Muscle of back (tissue), 13 donors: ENCODE measurements at places on chromosomes 5 and 9. TPM values are rescaled to one million over a fixed set of nuclear protein-coding genes. Genes with fewer than 3 reads are reported as not detected.

BSPRY gene
- 0.94 TPM for polyA plus RNA-seq

SLC46A2 gene
- not detected for polyA plus RNA-seq

JADE2 gene
- 1.3 TPM for polyA plus RNA-seq

LRRC19 gene
- not detected for polyA plus RNA-seq

TPD52L3 gene
- not detected for polyA plus RNA-seq

DNA sequence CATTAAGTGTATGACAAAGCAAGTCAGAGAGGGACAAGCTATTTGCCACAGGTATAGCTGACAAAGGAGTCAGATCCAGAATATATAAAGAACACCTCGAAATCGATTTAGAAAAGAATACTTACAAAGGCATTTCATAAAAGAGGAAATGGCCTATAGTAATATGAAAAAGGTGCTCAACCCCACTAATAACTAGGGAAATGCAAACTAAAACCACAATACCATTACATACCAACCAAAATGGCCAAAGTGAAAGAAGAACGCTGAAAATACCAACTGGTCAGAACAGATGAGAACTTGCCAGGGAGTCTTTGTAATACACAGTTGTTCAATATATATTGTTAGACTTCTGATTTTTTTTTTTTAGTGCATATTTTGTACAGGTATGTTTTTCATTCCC is 152.9 kb downstream of the CDC42SE2 start:
- no peak for DNase-seq

DNA sequence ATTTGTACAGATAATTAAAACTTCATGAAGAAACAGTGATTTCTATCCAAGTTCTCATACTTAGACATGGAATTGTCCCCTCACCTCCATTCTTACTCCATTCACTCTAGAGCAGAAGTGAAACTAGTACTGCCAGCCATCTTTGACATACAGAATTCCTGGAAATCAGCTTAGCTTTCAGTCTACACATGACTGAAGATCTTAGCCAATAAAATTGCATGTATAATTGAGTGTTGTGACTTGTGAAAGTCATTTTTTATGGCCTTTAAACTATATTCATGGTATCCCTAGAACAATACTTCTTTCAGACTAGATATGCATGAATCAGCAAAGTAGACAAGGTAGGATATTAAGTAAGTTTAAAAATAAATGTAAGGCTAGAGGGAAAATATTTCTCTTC is 705.2 kb upstream of the ZNF608 start:
- no peak for DNase-seq

GRCh38 chr5:55188656-55189540 is 15.9 kb upstream of the CDC20B start:
- no peak for DNase-seq

- no peak for DNase-seq
Measured at GRCh38 chr9:93287189-93287552, 103.2 kb downstream of the WNK2 start.

- peak; percentile 30 for DNase-seq
Measured at GRCh38 chr9:133844881-133845410, 106.8 kb upstream of the SARDH start.

DNA sequence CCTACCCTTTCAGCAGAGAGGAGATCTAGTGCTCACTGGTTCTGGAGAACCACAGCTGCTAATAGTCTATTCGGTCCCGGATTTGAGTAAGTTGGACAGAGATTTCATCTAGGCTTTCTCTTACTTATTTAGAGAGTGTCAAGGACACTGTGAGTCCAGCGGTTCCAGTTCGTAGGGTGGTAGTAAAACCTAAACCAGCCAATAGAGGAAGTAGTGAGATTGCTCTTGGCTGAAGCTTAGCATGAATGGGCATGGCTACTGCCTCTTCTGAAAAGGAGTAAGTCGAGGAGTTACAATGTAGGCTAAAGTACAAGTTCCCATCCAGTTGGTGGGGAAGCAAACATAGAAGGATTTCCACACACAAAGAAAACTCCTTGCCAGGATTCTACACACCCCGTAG is 109.6 kb upstream of the MOCS2 start:
- DNase-seq = no peak

DNA sequence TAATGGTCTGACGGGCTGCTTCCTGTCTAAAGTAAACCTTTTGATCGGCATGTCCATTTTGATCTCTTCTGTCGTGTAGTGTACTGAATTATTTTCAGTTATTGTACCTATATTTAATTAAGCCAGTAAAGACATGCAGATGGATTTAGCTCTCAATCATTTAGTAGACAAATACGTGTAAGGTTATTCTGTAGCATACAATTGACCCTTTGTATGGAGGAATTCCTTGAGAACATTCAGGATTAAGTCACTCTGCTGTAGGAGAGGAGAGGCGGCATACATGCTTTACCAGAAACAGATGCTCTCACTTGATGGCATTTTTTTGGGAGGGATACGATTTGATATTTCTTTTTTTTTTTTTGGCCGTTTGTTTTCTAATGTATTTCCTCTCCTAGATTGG is 141.0 kb downstream of the PBX3 start:
- peak; percentile 18 for DNase-seq

GRCh38 chr9:114759512-114760341 is 46.1 kb downstream of the TNFSF15 start:
- peak; percentile 70 for DNase-seq

GRCh38 chr5:43320846-43321245 is 7.6 kb upstream of the HMGCS1 start:
- no peak for DNase-seq

DNA sequence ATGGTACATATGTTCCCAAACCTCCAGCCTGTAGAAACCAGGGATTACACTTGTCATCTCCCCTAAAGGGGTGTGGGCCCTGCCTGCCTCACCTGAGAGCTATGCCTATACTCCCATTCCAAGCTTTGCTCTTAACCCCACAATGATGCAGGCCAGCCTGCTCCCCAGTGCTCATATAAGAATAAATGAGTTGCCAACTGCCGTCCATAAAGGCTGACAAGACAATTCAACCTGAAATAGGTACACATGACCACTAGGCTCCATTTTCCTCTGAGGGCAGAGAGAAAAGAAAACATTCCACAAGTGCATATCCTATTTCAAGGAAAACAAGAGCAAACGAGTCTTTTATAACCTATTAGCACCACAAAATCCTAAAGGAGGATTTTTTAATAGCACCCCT is 28.4 kb downstream of the SKP1 start:
- DNase-seq = no peak

- no peak for DNase-seq
Measured at GRCh38 chr5:159820692-159821091, 95.6 kb upstream of the ADRA1B start.

- DNase-seq = no peak
Measured at GRCh38 chr5:130706696-130707095, 458.4 kb downstream of the HINT1 start.

DNA sequence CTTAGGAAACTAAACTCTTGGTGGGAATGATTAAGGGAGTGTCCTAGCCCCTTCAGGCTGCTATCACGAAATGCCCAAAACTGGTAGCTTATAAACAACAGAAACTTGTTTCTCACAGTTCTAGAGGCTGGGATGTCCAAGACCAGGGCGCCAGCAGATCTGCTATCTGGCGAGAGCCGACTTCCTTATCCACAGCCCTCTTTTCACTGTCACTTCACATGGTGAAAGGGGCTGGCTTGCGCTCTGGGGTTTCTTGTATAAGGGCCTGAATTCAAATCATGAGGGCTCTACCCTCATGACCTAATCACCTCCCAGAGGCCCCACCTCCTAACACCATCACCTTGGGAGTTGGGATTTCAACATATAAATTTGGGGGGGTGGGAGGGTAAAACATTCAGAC is 49.1 kb downstream of the IPPK start:
- DNase-seq = no peak

DNA sequence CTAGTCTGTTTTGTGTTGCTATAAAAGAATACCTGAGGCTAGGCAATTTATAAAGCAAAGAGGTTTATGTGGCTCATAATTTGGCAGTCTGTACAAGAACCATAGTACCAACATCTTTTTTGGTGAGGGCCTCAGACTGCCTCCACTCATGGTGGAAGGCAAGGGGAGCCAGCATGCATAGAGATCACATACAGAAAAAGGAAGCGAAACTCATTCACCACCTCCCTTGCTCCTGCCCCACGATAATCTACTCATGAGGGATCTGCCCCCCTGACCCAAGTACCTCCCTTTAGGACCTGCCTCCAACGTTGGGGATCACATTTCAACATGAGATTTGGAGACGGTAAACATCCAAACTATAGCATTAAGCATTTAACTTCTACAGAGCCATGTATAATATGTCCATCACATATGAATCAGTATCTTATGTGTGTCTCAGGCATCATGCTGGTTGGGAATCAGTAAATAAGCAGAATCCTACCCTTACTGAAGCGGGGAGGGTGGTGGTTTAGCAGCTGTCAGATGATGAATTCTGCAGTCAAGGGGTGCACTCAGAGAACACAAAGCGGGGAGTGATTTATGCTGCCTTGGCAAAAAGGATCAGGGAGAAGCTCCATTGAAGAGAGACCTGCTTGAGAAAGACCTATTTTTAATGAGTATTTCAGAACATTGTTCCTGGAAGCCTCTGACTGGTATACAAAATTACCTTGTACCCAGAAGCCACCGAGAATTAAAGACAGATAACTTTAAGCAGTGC is 34.8 kb downstream of the HMGXB3 start:
- no peak for DNase-seq

GRCh38 chr5:95935553-95936100 is 26.0 kb downstream of the ELL2 start:
- DNase-seq = no peak

DNA sequence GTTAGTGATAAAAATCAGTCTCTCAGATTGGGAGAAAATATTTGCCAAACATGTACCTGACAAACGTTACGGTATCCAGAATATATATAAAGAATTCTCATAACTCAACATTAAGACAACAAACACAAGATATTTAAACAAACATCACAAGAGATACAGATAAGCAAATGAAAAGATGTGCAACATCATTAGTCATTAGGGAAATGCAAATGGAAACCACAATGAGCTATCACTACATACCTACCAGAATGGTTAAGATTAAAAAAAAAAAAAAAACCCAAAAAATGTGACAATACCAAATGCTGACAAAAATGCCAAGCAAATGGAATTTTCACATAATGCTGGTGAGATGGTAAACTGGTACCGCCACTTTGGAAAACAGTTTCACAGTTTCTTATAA is 15.4 kb downstream of the CERT1 start:
- DNase-seq = no peak

DNA sequence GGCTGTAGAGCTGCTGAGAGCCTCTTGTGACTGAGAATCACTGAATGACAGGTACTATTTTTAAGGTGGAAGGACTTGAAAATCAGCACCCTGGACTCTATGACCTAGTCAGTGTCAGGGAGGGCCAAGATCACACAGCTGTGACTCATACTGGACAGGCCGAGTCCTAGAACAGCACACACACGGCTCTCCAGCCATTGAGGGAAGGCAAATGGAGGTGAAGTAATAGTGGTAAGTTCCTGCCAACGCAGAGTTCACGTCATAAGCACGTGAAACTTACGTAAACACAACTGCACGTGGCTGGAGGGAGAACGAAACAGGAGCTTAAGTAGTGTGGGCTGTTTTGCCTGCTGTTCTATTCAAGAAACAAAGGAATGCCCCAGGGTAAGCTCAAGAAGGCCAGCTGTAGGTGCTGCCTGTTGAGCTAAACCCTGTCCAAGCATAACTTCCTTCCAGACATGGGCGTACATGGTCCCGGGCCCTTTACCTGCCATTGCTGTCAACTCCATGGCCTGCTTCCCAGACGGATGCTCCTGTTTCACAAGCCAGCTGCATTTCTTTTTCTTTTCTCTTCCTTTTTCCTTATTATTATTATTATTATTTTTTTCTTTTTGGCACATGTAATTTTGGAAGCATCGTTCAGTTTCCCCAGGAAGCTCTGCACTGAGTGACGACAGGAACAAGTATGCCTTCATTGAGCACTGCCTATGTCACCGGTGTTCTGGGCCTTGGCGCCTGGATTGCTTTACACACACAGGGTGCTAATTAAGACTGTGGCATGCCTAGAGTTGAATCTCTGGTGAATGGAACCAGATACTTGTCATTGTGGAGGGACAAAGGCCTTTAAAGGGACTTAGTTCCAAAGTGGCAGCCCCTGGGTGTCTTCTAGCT is 10.2 kb upstream of the LCP2 start:
- peak; percentile 49 for DNase-seq

GRCh38 chr5:132095424-132095972 is 21.9 kb downstream of the CSF2 start:
- DNase-seq = no peak

DNA sequence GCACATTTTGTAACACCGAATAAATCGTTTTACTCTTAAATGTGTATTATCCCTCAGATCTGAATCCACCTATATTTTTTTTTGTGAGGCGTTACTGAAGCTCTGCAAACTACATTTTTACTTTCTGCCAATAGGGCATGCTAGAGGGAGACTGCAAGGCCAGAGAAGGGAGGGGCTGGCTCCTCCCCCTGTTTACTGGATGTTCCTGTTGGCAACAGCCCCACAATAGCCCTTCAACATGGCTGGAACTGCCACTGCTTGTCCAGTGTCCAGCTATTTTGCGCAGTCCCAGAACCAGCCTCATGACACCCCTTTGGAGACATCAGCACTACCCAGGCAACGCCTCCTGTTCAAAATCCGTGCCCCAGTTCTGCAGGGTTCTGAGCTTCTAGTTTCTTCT is 85.4 kb upstream of the MIER3 start:
- no peak for DNase-seq

GRCh38 chr5:180119031-180119902 is 47.7 kb upstream of the RNF130 start:
- DNase-seq = no peak

DNA sequence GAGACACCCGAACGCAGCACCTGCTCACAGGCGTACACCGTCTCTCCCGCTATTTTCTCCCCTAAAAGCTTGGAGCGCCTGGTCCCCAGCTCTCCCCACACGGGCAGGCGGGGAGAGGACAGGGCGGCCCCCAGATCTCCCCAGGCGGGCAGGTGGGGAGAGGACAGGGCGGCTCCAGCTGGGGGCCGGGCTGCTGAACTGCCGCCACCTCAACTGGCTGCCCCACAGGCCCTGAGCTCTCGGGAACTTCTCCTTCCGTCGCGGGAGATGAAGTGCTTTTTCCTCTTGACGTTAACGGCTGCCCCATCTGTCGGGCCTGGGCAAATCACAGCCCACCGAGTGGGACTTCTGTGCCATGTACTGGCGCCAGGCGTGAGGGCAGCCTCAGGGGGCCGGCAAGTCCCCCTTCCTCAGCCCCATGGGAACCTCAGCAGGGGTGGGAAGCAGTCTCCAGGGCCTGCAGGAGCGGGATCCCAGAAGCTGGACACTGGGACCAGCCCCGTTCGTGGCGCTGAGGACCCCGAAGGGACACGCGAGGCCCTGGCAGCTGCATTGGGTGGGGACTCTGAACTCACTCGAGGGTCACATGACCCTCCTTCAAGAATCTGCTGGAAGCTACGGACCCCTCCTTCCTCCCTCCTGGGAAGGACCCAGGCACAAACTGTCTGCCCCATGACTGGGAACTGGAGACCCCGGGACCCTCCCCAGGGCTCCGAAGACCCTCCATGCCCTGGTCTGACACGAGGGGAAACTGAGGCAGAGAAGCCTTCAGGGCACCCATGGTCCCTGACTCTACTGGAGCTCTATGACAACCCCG is 5.7 kb upstream of the EGFL7 start:
- DNase-seq = no peak
